ENCODE measurements at places on chromosomes 4 and X.
A peak's percentile ranks its signal among the peaks of the same experiment; 100 is the strongest.

- no peak for DNase-seq
Observed at GRCh38 chr4:1715002-1715758, 3.1 kb upstream of the SLBP start.

DNA sequence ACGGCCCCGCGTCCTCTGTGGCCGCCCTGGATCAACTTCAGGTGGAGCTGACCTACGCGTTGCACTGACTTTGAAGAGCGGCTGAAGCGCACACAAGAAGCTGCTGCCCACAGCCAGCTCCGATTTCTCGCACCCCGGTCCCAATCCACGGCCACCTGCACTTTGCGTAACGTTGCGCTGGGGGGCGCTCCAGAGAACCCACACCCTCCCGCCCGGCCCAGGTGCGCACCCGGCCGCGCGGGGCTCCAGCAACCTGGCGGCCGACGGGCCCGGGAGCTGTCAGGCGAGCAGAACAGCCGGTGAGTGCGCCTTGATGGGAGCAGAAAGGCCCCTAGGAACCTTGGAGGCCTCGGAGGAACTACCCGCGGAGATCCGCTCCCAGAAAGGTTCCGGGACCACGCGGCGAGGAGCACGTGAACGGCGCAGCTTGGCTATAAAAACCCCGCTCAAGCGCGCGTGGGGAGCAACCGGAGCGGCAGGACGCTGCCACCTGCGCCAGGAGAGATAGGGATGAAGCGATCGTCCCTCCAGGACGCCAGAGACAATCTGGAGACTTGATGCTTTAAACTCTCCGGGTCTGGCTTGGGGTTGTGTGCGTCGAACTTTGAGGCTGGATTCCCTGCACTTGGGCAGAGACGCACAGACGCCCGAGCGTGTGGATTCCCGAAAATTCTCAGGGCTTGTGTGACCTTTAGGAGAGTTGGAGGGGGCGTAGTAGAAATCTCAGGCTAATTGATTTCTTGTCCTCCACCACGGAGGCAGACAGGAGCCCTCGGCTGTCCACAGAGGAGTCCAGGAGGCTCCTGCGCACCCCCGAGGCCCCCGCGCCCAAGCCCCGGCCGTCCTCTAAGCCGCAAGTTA lies 591 bp upstream of the NWD2 start:
- no peak for DNase-seq

GRCh38 chr4:11228530-11228929 lies 200.2 kb downstream of the HS3ST1 start:
- DNase-seq, result no peak

GRCh38 chrX:45191820-45192409 lies 8.8 kb downstream of the DIPK2B start:
- DNase-seq, result no peak

DNA sequence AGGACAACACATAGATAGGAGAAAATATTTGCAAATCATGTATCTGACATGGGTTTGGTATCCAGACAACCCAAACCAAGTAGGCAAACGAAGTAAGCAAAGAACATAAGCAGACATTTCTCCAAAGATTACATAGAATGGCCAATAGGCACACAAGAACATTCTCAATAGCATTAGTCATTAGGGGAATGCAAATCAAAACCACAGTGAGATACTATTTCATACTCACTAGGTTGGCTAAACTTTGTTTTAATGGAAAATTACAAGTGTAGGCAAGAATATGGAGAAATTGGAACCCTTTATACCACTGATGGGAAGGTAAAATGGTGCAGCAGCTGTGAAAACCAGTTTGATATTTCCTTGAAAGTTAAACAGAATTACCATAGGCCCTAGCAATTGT lies 74.7 kb downstream of the CHRNA9 start:
- DNase-seq, result no peak

GRCh38 chr4:35643661-35644060 lies 600.7 kb downstream of the ARAP2 start:
- no peak for DNase-seq

DNA sequence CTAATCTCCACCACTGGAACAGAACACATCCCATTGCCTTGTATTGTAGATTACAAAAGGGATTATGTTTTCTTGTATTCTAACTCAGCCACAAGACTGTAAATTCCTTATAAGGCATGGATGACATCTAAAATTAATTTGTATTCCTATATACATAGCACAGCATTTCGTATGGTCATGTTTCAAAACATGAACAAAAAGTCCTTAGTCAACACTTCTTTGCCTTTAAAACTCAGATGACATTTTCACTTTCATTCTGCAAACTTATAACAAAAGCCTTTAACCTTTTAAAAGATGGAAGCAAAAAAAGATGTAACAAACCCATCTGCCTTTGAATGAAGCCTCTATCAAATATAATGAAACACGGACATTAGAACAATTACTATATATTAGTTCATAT lies 181.3 kb downstream of the IQCM start:
- DNase-seq, result no peak

GRCh38 chrX:153941336-153942252 lies 2.8 kb downstream of the RENBP start:
- DNase-seq, result no peak

GRCh38 chr4:24488399-24489164 lies 95.8 kb downstream of the DHX15 start:
- DNase-seq, result peak; percentile 30

DNA sequence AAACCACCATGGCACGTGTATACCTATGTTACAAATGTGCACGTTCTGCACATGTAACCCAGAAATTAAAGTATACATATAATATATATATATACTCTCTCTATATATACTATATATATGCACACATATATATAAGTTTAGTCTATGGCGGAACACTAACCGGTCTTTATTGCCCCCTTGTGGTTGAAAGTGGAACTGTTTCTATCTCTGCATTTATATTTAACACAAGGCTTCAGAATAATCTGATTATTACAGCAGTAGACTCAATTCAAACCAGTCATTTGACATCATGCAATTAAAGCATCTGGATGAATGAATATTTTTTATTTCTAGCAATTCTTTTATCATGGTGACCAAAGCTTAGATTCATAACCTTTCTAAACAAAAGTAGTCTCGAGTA lies 14.6 kb downstream of the RAB9B start:
- DNase-seq, result no peak

DNA sequence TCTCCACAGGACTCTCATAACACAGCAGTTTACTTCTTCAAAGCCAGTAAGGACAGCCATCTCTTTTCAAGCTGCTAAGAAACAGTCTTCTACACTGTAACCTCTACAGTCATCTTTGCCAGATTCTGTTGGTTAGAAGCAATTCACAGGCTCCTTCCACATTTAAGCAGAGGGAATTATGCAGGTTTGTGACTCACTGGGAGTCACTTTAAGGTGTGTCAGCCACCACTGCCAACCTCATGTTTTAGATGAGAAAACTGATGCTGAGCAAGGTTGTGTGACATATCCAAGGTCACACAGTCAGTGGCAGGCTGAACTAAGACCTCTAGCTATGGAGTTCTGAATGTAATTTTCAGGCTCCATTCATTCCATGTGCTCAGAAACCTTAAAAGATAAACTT lies 143.5 kb downstream of the QDPR start:
- no peak for DNase-seq

- no peak for DNase-seq
Observed at GRCh38 chr4:182144626-182145333, 98.4 kb upstream of the TENM3 start.

- no peak for DNase-seq
Observed at GRCh38 chr4:100188829-100189228, 1.4 kb downstream of the DDIT4L start.

DNA sequence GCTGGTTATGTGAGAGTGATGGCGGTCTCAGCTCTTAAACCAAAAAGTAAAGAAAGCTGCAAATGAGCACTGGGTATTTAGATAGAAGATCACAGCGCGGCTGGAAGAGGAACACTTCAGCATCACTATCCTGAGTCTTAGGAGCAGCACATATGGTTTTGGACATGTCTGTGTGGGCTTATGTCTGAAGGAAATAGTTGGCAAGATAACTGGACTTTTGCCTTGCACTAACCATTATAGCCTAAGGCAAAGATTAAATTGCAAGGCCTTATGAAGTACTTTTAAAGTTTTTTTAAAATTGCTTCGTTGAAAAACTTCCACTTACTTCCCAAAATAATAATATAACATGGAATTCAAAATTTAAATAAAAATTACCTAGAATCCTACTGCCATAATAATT lies 4.6 kb upstream of the RAB9A start:
- DNase-seq, result no peak

GRCh38 chrX:129637217-129638109 lies 17.3 kb downstream of the APLN start:
- peak; percentile 81 for DNase-seq

DNA sequence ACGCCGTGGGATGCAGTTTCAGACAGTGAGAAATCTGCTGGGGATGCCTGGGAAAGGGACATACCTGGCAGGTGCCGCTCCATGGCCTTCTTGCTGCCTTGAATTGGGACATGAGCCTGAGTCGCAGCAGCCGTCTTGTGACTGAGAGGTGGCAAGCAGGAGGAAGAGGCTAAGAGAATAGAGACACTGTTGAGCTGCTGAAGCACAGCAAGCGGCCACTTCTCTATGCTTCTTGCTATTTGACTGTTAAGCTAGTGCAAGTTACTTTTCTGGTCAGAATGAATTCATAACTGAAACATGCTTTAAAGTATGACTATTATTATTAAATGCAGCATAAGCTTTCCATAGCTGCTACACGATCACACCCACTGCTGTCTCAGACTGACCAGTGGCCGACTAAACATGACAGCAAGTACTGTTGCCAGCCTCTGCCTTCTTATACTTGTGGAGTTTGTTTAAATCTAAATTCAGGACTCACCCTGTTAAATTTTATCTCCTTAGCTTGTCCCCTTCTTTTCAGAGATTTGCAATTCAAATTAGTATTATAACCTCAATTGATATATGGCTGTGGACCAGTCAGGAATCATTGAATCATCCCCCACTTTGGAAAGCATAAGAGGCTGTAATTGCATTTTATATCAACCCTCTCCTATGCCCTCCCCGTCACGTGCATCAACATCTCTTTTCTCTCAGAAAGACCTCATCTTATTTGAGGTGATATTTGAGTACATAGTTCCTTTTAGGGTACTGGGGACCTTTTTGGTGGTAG lies 24.8 kb upstream of the ACSL1 start:
- no peak for DNase-seq

DNA sequence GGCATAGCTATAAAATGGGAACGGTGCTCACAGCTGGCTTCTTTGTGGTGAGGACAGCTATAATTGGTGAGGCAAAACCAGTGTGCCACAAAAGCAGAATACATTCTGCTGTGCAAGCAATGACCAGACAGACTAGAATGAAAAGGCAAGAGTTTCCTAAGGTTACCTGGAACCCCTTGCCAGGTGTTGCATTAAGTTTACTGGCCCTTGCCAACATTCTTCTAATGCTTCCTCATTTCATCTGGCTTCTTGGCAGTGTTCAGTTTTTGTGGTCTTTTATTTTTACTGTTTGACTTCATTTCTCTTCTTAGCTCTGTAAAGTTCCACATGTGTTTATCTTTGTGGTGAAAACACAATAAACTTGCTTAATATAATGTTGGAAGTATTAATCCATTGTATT lies 131.4 kb downstream of the PTTG2 start:
- DNase-seq, result no peak

DNA sequence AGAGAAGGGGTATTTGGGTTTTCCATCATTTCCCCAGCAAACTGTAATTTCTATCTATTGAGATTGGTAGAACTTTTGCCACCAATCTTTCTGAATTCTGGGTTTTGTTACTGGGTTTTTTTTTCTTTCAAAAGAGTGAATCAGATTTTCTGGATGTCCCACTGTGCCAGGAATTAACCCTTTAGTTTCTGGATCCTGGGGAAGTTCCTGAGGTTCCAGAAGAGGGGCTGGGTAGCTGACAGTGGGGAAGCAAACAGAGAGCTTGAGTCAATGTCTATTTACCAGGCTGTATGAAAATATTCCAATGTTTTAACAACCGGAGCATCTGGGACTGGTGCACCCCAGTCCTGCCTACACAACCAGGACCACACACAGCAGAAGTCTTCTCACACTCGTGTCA lies 25.8 kb upstream of the SOD3 start:
- no peak for DNase-seq

DNA sequence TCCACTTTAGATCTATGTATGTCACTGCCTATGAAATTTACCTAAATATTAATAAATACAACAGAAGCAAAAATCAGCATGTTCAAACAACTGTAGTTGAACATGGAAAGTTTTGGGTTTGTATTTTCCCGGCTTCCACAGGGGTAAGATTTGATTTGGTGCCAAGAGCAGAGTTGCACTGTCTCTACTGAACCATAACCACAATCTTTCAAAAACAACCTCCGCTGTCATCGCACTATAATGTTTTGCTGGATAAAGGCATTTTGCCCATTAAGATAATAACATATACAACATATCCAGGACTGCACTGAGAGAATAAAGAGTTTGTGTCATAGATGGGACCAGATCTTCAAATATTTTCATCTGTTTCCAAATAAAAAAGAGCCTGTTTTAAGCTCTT lies 94.9 kb downstream of the TENM3 start:
- DNase-seq, result no peak

DNA sequence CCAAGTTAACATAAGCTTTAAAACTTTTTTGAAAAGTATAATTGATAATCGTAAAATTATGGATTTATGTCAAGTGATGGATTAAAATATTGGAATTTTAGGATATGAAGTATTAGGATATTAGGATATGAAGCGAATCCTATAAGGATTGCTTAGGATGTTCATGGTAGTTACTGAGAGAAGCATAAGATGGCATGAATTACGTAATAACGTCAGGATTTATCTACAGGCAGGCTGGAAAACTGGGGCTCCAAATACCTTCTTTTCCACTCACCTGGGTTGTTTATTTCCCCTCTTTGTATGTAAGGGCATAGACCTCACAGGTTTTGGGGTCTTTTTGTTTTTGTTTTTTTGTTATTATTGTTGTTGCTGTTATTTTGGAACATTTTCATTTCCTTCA lies 65.2 kb upstream of the TMEM33 start:
- DNase-seq, result no peak

DNA sequence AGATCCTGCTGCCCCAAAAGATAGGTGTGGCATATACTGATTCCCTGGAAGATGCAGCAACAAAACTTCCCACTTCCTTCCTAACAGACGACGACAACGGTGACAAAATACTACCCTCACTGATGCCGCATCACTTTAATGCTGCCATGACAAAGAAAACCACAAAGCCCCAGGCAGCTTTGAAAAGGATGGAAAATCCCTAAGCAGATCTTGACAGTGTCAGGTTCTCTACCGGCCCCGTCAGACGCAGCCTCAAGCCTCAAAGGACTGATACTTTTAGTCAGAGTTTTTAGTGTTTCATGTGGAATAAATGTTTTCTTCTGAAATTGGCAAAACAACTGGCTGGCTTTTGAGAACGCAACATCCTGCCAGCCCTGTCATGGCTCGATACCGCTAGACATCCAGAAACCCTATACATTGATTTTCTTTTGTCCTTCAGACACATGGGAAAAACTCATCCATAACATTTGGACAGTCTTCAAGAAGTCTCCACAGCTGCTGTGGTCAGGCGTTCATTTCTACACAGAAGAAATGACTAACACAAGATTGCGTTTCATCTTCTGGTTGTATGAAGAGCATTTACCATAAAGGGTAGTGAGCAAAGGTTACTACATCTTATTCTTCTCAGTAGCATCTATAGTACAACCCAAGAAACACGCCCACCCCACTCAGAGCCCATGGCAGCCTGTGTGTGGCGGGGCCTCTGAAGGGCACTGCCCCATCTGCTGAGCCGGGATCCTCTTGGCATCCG lies 60.1 kb downstream of the GATB start:
- no peak for DNase-seq

GRCh38 chr4:5957076-5957475 lies 61.2 kb downstream of the C4orf50 start:
- DNase-seq, result no peak
